MCF 10A (cell line): ENCODE measurements at places on chromosomes 2 and 18. TPM values are rescaled to one million over a fixed set of nuclear protein-coding genes. Genes with fewer than 3 reads are reported as not detected.
A peak's percentile ranks its signal among the peaks of the same experiment; 100 is the strongest.

The CXCR1 gene
- 0.12 TPM in 1 of 2 replicates, not detected in the other for total RNA-seq

- no peak for DNase-seq
Observed at GRCh38 chr2:85330839-85331636, 3.2 kb upstream of the TGOLN2 start.

The ATP6V1B1 gene
- not detected in 2 replicates for total RNA-seq

The XDH gene
- 29.3 and 47.5 TPM in 2 replicates for total RNA-seq

DNA sequence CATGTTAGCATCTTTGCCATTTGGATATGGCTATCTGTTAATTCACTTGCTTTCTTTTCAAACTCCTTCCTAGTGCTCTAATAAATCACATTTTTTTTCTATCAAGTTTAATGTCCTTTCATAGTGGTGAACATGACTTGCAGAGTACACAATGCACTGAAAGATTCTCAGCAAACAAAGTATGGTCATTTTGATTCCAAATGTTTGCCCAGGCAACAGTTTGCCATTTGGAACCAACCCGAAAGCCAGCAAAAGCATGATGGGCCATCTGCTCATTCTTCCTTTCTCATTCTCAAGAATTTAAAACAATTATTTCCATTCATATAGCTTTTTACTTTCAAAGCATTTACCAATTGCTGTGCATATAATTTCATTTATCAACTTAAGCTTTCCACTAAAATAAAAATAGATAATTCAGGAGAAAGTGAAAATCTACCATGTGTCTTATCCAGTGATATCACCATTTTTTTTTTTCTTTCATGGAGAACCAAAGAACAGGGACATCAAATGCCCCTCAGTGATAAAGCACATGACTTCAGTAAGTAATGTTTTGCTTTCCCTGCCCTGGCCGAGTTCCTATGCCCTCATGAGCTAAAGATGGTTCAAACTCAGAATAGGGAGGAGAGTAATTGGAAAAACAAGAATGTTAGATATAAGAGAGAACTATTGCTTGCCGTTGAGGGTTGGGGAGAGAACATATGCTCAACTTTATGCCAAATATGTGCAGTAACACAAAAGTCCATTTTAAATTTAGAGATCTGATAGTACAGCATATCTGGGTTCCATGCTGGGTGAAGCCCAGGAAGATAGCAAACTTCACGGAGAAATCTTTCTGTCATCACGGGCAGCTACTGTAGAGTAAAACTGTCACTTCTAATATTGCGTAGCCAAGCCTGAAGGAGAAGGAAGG is 62.1 kb downstream of the HNMT start:
- DNase-seq, result no peak

The CKAP2L gene
- total RNA-seq, result 14.7 and 21.6 TPM in 2 replicates

DNA sequence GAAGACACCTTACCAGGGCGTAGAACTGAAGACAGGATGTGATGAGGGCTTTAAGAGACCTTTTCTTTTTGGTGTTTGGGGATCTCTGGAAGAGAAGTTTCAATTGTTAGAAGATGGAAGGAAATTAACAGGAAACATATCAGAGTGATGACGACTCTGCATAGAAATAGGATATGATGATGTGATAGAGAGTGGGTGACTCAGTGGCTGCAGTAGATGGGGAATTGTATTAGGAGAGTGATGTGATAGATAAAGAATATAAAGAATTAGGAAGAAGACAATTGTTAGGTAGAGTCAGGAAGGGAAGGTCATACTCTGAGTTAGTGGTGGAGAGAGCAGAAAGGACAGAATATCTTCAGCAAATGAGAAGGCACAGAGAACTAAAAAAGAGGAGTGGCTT is 593.9 kb downstream of the NYAP2 start:
- no peak for DNase-seq

The CCL20 gene
- 18.0 and 34.4 TPM in 2 replicates for total RNA-seq

The ICOS gene
- not detected in 2 replicates for total RNA-seq

The LBX2 gene
- not detected in 2 replicates for total RNA-seq

The RAB10 gene
- total RNA-seq, result 139 and 147 TPM in 2 replicates

The IL36A gene
- total RNA-seq, result not detected in 2 replicates

GRCh38 chr2:143968360-143968759 is 551.6 kb downstream of the ZEB2 start:
- DNase-seq, result no peak

DNA sequence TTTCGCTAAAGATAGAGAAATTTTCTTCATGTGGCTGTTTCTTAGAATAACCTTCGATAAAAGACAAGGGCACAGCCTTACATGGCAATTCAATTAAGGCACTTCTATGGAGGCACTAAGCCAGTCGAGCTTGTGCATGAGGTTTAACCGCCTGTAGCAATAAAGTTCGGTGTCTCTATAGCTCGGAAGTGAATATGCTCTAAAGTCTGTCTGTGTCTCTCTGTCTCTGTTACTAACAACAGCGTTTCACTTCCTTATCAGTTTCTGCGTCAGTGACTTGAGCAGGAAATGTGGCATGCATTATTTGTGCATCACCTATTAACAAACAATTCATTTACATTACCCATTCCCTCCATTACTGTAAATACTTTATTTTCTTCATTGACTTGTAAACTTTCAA is 365.1 kb upstream of the NETO1 start:
- DNase-seq, result no peak

- no peak for DNase-seq
Observed at GRCh38 chr2:61885896-61886603, 2.4 kb downstream of the CCT4 start.

- DNase-seq, result peak; percentile 44
Observed at GRCh38 chr2:45826884-45827635, 175.6 kb downstream of the PRKCE start.

DNA sequence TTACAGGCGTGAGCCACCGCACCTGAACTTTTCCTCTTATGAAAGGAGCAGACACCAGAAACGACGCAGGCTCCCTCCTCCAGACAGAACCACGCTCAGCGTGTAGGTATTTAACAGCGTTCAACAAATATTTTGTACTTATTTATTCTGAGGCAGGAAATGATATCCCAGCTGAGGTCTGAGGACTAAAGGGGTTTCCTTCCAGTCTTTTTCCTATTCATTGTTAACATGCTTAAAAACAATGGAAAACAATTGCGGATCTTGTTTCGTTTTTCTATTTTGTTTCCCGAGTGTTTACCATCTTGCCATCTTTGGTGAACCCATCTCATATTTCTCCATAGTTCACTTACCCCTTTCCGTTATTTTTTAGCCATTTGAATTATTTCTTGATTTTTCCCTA is 43.7 kb upstream of the FOSL2 start:
- no peak for DNase-seq

- DNase-seq, result peak; percentile 30
Observed at GRCh38 chr2:57882895-57883515, 163.6 kb upstream of the VRK2 start.

The SLC11A1 gene
- total RNA-seq, result 0.09 and 0.32 TPM in 2 replicates

The MARCO gene
- total RNA-seq, result 1.5 and 2.4 TPM in 2 replicates

DNA sequence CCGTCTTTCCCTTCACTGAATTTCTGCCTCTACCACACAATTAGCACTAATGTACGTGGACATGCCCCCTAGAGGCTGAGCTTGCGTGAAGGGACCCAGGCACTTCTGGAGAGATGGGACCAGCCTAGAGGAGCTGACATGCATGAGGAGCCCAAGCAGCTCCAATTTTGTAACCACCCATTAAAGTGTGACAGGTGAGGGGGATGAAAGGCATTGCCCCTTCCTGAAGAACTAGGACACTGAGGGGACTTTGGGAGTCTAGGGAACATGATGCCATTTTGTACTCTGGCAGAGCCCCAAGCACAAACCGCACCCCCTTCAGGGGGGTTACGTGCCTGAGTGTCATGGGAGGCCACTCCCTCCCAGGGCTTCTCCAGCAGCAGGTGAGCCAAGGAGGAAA is 63.6 kb downstream of the HNRNPLL start:
- DNase-seq, result no peak

The UGT1A4 gene
- 0.12 TPM in 1 of 2 replicates, not detected in the other for total RNA-seq

DNA sequence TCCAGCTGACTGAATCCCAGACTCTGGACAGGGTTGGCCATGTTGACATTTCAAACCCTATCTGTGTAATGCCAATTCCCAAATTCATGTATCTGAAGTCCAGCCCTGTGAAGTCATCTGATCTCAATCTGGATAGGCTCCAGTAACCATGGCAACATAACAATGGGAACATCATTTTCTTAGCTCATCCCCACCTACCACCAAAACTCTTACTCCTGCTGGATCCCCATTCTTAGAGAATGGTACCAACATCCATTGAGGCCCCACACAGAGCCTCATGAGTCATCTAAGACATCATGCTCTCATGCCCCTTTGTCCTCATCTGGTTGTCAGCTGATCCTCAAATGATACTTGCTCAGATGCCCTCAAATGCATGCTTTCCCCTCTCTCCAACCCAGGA is 58.9 kb upstream of the TEX51 start:
- peak; percentile 4 for DNase-seq

GRCh38 chr2:230714136-230714480 is 1.5 kb downstream of the CAB39 start:
- DNase-seq, result peak; percentile 84

The SPATS2L gene
- 67.5 and 68.3 TPM in 2 replicates for total RNA-seq

DNA sequence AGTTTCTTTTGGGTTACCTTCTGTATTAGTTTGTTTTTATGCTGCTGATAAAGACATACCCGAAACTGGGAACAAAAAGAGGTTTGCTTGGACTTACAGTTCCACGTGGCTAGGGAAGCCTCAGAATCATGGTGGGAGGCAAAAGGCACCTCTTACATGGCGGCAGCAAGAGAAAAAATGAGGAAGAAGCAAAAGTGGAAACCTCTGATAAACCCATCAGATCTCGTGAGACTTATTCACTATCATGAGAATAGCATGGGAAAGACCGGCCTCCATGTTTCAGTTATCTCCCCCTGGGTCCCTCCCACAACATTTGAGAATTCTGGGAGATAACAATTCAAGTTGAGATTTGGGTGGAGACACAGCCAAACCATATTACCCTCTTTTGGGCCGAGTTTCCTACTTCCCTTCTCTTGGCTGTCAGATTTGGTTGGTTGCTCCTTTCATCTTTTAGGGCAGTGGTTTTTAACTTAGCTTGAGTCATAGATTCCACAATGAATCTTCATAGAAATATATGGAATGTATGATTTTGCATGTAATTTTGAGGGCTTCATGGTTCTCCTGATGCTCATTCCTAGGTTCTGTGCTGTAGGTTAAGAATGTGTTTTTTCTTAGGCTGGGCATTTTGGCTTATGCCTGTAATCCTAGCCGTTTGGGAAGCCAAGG is 44.2 kb downstream of the CEP192 start:
- no peak for DNase-seq

GRCh38 chr2:239585422-239585821 is 184.6 kb upstream of the HDAC4 start:
- DNase-seq, result peak; percentile 6

The STARD6 gene
- not detected in 2 replicates for total RNA-seq

DNA sequence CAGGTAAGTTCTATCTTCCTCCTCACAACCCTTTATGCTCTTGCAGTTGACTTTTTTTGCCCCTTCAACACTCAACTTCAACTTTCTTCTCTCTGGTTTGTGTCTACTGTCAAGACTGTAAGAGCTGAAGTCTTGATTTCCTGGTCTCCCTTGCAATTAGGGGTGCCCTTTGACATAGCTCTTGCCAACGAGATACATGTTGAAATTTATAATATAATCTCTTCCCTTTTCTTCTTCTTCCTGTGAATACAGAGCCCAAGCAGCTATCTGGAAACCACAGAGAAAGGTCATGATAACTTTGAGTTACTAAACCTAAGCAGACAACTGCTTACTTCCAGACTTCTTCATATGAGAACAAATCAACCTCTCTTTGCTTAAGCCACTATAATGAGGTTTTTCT is 163.5 kb downstream of the MC4R start:
- DNase-seq, result no peak

The SNORC gene
- total RNA-seq, result 7.8 and 8.2 TPM in 2 replicates

DNA sequence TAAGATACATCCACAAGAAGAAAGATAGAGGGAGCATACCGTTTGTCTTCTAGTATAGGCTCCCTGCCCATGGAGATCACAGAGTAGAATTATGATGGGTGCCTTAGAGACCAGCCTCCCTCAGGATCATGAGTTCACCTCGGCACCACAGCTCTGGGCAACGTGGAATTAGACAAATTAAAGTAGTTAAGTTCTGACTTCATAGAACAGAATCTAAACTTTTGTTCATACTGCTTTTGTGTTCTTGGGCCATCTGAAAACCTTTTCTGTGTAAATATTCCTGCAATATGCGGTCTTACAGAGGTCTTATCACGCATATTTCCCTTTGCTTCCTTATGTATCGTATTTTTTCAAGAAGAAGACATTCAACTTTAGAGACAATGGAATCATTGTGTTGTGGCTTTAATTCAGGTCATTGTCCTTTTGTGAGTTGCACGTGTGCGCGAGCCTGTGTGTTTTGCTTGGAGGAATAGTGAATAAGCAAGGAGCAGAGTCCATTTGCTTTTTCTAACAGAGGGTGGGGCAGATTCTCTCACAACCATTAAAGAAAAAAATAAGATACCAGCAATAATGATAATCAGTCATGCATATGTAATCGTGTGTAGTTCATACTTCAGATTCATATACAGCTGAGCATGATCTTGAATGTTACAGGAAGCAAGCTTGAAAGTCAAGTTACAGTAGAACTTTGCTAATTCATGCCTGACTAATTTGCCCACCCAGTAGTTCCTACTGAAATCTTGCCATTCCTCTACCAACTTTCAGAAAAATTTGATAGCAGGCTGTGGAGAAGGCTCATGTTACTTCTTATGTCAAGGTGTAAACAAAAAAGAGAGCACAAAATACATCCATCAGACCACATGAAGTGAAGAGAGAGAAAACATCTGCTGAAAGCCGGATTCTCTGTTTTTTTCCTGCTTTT is 243.6 kb downstream of the NEDD4L start:
- DNase-seq, result no peak

The MYO5B gene
- 25.9 and 26.7 TPM in 2 replicates for total RNA-seq

DNA sequence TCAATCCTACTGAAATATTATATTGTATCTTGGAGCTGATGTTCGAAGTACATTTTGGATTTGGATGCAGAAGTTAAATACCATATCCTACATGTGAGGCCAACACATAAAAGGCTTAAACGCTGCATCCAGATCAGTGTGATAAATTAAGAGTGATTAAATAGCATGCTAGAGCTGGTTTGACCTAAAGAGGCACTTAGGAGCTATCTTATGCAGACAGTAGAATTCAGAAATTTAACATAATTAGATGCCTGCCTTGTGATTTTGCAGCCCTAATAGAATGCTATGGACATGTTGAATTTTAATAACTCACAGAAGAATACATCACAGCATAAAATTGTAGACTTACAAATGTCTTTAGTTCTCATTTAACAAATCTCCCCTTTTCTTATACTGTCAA is 501.2 kb upstream of the LINC00305 start:
- no peak for DNase-seq

GRCh38 chr18:45166836-45167551 is 448.3 kb upstream of the SLC14A2 start:
- peak; percentile 26 for DNase-seq

The SCN3A gene
- total RNA-seq, result not detected in 2 replicates

GRCh38 chr2:237388036-237388435 is 25.9 kb downstream of the COL6A3 start:
- no peak for DNase-seq

DNA sequence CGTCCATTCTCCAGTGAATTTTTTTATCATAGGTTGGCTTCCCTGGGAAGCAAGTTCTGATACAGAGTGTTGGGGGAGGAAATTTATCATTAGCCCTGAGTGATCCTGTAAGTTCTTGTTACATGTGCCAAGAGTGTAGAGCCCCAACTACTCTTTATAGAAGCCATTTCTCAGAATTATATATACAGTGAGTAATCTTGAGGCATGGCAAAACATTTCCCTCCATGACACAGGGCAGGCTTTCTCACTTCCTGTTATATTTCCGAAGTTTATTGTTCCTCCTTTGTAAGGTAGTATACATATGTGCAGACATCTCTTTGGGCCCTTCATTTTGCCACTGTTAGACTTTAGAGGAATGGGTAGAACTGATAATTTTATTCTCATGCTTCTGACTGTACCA is 484.7 kb upstream of the NRXN1 start:
- DNase-seq, result no peak

The PPM1G gene
- 85.7 and 123 TPM in 2 replicates for total RNA-seq

The LRP2 gene
- total RNA-seq, result 0.02 and 0.07 TPM in 2 replicates
